ENCODE measurements at places on chromosomes 16 and 17. TPM values are rescaled to one million over a fixed set of nuclear protein-coding genes. Genes with fewer than 3 reads are reported as not detected.

- no peak for DNase-seq
Observed at GRCh38 chr17:182050-182751, 751 bp upstream of the DOC2B start.

GRCh38 chr16:88593061-88593460 is 22.9 kb downstream of the ZC3H18 start:
- no peak for DNase-seq

DNA sequence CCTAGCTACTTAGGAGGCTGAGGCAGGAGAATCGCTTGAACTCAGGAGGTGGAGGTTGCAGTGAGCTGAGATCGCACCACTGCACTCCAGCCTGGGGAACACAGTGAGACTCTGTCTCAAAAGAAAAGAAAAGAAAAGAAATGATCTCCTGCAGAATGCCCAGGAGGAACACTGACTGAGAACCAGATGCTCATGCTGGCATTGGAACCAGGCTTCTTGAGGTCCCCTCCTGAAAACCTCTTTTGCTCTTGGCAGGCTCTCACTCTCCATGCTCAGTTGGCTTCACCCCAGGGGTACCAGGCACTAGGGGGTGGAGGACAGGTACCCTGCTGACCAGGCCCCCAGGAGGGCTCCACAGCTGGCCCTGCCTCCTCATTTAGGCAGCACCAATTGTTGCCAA is 8.5 kb upstream of the TNFRSF17 start:
- DNase-seq: no peak

Gene CACNG5
- total RNA-seq: not detected

Gene SSTR5
- 0.25 TPM for total RNA-seq

- no peak for DNase-seq
Observed at GRCh38 chr16:68992521-68992920, 112.9 kb upstream of the HAS3 start.

GRCh38 chr17:327971-328370 is 24.6 kb downstream of the RPH3AL start:
- DNase-seq: no peak

Gene PRR14
- total RNA-seq: 47.6 TPM

GRCh38 chr16:57945740-57946138 is 25.2 kb downstream of the CNGB1 start:
- DNase-seq: no peak

Measured in left colon (tissue), 2 donors.